IPS-NIHi11 (cell line): ENCODE measurements at places on chromosomes 12 and 14.

GRCh38 chr12:9727813-9728212 is 5.1 kb downstream of the CLECL1 start:
- DNase-seq, result no peak

DNA sequence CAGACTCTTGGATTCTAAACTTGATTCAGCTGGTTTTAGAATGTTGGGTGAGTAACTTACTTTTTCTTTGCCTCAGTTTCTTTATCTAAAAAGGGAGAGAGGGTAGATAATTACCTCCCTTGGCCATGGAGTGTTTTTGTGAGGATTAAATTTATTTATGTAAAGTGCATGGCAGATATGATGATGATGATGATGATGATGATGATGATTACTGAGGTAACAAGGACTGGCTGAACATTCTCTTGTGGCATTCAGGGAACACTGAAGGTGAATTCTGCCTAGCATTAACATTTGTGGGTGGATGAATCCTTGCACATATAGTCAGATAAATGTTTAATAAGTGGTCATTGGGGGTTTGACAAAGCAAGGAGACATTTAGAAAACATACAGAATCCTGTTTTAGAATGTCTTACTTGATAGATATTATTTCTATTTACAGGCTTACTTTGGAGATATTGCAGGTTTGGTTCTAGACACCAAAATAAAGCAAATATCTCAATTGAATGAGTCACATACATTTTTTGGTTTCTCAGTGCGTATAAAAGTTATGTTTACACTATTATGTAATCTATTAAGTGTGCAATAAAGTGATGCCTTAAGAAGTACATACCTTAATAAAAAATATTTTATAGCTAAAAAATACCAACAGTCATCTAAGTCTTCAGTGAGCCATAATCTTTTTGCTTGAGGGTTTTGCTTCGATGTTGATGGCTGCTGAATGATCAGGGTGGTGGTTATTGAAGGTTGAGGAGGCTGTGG is 123.2 kb downstream of the SNAPC1 start:
- DNase-seq, result no peak

DNA sequence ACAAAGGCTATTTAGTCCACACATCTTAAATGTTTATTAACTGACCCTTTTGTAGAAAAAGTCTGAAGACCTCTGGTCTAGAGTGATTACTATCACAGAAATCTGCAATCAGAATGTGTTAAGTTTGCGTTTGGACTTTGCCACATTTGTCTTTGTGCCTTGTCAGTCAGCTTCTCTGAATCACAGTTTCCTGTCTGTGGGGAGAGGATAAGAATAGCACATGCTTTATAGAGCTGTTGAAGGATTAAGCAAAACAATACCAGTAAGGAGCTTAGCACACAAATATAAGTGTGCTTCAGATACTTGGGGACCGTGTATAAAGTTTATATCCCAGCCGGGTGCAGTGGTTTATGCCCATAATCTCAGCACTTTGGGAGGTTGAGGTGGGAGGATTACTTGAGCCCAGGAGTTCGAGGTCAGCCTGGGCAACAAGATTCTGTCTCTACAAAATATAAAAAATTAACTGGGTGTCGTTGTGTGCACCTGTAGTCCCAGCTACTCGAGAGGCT is 63.0 kb upstream of the BTG1 start:
- DNase-seq, result no peak

DNA sequence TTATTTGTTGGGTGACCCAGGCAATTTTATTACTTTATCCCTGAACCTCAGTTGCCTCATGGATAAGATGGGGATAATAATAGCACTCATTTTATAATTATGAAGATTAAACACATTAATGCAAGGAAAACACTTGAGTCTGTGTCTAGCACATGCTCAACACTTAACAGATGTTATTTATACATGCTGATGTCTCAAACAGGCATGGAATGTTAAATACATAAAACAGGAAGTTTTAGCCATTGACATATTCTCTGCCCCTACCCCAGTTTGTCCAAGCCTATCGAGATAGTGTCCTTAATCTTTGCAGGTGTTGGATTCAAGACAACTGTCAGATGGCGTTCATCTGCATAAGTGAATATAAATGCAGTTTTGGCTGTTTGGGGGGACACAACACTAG is 109.8 kb downstream of the SCAF11 start:
- DNase-seq, result no peak
